NCI-H2081 (cell line): ENCODE measurements at places on chromosomes 4 and X.

- DNase-seq, result no peak
These were observed 41.3 kb upstream of the IGFBP7 start for GRCh38 chr4:57151481-57151880.

DNA sequence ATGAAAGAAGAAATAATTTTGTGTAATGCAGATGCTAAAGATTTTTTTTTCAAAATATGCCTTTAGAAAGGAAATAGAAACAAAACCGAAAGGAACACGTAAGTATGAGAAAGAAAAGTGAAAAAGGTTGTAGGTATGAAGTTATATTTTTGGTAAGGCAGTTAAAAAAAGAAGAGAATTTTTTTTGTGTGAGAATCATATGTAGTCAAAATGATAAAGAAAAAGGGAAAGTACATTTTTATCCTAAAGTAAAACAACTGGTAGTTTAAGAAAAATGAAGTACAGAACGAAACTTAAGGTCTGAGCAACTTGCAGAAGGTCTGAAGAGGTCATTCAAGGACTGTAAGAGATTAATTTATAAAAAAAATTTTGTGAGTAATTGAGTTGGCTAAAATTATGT lies 164.0 kb upstream of the TRAM1L1 start:
- no peak for DNase-seq

DNA sequence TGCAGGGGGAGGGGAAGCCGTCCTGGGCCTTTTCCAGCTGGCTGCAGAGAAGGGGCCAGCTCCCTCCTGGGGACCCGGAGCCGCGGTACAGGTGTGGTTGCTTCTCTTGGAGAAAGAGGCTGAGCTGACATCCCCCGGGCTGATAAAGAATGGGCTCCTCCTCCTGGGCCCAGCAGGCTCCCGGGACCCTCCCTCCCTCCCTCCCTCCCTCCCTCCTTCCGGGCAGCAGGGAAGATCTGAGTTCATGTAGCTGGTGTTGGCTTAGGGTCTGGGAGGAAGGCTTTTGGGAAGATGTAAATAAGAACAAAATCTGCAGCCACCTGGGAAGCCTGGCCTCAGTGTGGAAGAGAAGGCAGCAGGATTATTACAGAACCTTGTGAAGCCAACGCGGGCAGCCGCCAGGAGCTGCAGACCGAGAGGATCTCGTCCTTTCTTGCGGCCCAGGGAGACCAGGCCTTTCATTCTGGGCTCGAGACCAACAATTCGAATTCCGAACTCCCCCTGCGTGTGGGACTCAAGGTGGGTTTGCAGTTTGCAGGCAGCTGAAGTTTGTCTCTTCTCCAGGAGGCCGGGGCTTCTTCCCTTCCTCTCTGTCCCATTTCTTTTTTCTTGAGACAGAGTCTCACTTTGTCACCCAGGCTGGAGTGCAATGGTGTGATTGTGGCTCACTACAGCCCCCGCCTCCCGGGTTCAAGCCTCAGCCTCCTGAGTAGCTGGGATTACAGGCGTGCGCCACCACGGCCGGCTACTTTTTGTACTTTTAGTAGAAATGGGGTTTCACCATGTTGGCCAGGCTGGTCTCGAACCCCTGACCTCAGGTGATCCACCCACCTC lies at the start of gene PLCXD1:
Gene PLCXD1, plus strand, starts transcription at position 216 of the 834 bp plus-strand sequence. CDS start 2,807 bp downstream, outside the sequence.
- no peak for DNase-seq

DNA sequence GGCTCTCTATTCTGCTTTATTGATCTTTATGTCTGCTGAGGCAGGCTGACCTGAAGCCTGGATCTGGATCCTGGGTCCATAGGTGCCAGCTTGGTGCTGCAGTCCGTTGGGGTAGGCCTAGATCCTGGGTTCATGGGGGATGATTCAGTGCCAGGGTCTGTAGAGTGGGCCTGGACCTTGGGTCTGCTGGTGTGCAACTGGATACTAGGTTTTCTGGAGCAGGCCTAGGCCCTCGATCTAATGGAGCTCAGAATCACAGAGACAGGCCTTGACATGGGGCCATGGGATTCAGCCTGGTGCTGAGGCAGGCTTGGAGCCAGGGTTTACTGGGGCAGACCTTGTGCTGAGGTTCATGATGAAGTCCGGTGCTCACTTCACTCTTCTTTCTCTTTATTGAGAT lies 358.6 kb downstream of the TEX13C start:
- no peak for DNase-seq

DNA sequence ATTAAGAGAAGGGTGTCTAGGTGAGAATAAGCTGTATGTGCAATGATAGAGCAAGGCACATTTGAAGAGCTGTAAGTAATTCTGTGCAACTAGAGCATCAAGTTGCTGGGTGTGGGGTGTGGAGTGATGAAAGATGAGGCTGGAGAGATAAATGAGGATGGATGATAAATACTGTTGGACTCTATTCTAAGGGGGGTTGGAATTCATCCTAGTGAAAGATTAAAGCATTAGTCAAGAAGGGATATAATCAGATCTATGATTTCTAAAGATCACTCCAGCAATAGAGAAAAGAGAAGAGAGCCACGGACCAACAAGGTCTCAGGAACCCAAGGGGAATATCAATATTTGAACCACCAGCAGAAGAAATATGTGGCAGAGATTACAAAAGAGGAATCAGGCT lies 415.0 kb upstream of the RPS6KA3 start:
- DNase-seq, result no peak

DNA sequence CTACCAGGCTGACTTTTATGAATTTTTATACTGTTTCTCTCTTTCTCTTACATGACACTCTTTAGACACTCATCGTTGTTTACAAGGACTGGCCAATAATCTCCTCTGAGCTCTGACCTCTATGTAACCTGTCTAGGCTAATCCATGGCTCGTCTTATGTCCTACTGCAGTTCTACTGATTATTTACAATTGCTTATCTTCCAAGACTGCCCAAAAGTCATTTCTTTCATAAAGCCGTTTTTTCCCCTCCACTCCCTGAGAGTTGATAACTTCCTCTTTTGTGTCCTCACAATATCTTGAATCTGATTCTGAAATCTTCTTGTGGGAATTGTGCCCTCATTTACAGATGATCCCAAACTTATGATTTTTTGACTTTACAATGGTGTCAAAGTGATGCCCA lies 18.3 kb upstream of the SNCA start:
- no peak for DNase-seq

DNA sequence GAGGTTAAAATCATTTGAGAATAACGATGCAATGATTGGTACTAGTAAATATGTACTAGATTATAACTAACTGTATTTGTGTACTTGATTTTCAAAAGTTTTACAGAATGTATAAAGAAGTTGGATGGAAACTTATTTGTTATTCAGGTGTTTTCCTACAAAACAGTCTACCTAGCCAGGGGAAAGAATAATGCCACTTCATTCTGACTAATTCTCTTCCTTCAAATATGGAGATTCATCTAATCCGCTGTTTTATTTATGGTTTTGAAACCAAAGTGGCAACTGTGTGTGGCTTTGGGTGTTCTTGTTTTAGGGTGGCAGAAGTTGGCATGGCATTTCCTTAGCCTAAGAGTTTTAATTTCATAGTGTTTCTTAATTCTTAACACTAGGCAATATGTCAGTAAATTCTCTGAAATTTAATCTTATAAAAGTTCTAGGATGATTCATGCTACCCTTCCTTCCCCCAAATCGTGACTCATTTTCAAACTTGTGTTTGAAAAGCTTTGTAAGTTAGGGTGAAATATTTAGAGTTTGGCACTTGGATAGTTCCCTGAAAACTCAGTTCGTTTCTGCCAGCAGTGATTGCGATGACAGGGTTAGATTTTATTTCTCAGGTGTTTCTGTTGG lies 62.6 kb downstream of the DCLK2 start:
- DNase-seq, result no peak

DNA sequence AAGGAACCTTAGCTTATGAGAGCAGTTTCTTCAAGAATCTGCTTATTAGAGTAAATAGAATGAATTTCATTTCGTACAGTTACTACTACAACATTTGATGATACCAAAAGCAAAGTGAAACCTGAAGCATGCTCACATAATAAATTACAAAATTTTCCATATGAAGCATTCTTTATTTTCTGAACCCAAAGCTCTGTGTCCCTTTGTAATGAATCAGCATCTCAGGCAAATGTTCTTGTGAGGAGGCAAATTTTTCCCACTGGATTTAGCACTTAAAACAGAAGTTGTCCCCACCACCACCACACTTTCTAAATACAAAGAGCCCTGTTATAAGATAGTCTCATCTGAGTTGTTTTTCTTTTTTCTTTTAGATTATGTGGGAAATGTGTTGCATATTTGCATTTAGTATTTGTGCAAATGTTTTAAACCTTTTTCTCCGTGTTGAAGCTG lies 70.7 kb upstream of the NFKB1 start:
- no peak for DNase-seq

- peak; percentile 11 for DNase-seq
These were observed 39.6 kb upstream of the SLC7A3 start for GRCh38 chrX:70970482-70970995.

GRCh38 chr4:146469022-146469421 lies 52.7 kb downstream of the SLC10A7 start:
- no peak for DNase-seq

DNA sequence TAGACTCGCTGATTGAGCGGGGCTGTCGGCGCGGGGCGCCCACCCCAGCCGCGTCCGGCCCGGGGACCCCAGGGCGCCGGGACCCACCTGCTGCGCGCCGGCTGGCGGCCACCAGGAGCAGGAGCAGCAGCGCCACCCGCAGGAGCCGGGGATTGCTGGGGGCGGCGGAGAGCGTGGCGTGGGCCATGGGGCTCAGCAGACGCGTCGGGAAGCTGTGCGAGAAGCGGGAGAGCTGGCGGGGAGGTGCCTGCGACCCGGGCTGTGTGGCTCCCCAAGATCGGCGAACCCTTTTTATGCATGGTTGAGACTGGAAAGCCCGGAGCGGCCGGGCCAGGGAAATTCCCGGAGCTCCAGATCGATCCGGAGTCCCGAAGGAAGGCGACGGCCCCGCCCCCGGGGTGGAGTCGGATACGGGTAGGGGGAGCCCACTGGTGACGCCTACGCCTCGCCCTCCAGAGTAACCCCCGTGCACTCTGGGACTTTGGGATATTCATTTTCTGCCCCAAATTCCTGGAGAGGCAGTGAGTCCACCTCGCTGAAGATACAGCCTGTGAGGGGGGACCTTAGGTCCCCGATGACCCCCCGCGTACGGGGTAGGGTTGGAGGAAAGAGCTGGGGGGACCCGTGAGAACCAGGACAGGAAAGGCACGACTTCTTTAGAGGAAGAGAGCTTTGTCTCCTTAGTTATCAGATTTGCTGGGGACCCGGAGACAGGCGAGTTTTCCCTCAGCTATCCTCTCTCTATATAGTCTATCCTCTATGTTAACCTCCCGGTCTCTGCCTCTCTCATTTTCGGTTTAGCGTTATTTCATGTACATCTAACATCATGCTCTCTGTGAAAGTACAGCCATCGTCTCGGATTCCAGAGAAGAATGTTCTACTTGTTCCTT lies at the start of gene CXCL3:
Gene CXCL3, minus strand, starts transcription at position 265 of the 890 bp plus-strand sequence. Its CDS starts 78 bp downstream, at position 187.
- peak; percentile 24 for DNase-seq

DNA sequence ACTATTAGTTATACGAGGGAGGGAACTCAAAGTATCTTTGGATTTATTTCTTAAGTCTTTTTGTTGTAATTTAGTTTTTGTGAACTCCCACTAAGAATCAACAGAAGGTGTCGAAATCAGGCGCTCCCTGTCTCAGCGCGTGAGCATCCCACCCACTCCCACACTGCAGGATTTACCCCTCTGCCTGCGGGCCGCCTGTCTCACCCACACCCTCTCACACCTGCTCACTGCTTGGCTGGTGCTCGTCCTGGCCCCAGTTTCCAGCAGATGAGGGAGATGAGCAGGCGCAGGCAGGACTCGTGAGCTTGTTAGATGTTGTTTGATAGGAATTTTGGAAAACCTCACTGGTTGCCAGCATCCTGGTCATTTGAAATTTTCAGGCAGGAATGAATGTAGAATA lies 20.8 kb upstream of the HGFAC start:
- DNase-seq, result no peak

DNA sequence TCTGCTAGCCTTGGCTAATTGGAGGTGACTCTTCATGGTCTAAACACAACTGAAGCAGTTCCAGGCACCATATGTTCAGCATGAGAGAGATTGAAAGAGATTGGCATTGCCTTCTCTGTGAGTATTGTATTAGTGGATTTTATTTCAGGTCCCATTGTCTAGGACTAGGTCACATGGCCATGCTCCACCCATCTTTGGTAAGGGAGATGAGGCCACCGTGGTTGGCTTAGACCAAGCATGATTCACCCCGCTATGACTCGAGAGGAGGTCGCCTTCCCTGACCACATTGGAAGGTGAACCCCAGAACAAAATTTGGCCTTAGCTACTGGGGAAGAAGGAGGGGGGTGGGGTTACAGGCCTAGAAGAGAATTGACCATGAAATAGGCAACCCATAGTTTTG lies 109.9 kb upstream of the BCOR start:
- DNase-seq, result no peak

DNA sequence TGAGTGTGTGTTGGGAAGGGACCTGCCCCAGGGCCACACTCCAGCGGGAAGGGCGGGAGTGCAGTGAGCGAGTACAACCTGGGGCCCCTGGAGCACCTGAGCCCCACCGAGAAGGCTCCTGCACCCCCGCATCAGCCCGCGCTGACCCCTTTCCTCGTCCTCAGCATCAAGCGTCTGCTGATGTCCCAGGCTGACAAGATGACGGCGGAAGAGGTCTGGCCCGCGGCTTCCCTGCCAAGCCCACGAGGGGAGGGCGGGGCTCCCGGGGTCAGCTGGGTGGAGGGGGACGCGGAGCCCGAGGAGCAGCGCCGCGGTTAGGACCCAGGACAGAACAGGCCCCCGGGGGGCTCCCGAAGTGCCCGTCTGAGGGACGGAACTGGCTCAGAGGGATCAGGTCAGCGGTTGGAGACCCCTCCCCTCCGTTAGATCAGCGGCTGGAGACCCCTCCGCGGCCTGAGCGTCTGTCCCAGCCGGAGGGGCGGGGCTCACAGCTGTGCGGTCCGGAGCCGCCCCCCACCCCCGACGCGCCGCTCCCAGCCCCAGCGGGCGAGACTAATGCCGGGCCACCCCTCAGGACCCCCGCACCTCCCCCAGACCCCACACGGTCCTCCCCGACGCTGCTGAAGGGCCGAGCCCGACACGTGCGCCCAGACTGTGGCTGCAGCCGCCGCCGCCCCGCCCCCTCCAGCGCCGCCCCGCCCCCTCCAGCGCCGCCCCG lies 6.7 kb downstream of the MYL5 start:
- no peak for DNase-seq

DNA sequence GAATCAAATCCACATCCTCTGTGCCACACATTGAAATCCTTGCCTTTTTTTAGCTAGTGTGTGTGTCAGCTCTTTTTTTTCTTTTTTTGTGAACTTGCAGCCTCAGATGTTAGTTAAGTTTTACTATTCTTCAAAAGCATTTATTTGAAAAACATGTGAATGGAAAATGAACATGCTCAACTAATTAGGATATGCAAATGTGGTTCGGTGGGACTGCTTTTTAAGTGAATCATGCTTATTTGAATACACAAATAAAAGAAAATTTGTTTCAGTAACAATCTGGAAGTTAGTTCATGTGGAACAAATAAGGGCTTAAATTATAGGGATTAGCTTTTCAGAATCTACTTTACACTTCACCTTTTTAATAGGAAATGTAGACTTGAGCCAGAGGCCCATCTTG lies 751.5 kb upstream of the FAM241A start:
- no peak for DNase-seq

DNA sequence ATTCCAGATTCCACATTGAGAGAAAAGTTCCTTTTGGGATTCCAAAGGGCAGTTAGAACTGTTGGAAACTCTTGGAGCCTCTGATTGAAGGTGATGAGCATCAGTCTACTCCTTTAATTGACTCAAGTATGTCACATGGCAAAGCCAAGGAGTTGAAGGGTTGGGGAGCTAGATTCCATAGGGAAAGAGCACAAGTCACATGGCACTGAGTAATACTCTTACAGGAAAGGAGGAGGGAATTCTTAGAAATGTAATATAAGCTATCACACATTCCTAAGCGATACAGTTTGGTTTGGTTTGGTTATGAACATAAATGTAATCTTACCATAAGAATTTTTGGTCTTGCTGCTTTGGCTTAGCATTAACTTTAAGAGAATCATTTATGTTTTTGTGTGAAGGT lies 15.7 kb downstream of the SPCS3 start:
- no peak for DNase-seq
